Right ventricle myocardium inferior (tissue), 1 donor: ENCODE measurements at places on chromosomes 6 and 20.

DNA sequence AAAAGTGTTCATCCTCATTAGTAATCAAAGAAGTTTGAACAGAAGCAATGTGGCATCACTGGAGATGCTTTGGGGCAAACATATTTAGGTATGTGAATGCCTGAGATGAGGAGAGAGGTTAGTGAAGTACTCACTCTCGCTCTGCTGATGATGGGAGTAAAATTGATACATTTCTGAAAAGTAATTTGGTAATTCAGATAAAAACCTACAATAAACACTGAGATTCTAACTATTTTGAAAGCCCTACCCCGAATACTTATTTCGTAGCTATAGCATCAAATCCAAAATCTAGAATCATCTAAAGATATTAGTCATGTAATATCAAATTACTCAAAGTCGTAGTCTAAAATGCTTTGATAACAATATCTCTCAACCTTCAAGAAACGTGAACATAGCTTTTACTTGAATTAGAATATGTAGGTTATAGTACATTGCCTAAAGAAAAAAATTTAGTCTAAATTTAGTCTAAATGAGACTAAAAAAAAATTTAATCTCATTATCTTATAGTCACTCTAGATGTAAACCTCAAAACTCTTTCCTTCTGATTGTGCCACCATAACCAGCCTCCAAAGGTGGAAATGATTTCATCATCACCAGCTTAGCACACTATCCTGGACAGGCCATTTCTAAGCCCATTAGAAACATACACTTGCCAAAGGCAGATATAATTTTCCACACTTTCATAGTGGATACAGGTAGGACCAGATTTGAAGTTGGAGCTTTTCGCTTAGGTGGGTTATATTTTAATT, 232.5 kb upstream of the TAB2 start:
- no peak for DNase-seq

DNA sequence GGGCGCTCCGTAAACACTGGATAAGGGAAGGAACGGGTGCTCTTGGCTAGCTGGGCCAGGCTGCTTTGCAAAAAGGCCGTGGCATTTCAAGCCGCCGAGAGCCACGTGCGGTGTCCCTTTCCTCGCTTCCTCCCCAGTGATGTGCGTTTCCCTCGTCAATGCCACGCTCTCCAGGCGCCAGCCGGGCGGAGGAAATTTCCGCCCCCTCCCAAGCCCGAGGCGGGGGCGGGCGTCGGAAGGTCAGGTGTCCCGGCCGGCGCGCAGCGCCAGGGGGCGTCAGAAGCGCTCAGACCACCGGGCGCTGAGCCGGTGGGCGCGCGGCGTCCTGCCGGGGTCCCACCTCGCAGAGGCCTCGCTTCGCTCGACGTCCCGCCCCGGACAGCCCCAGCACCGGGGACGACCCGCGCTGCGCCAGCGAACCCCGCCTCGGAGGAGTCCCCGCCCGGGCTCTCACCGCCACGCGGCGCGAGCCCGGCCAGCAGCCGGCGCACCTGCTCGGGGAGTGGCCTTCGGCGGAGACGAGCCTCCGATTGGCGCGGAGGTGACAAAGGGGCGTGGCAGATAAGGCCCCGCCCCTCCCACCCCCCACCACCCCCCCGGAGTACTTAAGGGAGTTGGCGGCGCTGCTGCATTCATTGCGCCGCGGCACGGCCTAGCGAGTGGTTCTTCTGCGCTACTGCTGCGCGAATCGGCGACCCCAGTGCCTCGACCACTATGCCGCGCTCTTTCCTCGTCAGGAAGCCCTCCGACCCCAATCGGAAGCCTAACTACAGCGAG, at the start of gene SNAI1:
Gene SNAI1, plus strand, starts transcription at position 635 of the 777 bp plus-strand sequence. Its CDS starts 80 bp downstream, at position 715.
- DNase-seq, result peak; percentile 89

DNA sequence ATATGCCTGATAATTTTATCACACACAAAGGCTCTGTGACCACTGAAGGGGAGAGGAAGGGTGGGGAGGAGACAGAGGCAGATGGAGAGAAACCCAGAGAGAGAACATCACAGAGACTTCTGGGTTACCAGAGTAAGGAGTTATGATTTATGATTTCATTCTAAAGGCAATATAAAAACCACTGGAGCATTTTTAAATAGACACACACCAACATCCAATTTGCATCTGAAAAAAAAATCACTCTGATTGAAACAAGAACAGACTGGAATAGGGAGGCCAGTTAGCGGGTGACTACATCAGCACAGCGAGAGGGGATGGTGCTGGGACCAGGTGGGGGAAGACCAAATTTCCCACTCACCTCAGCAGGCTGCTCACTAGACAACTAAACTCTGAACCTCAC, 104.8 kb downstream of the AGPAT4 start:
- DNase-seq, result no peak

DNA sequence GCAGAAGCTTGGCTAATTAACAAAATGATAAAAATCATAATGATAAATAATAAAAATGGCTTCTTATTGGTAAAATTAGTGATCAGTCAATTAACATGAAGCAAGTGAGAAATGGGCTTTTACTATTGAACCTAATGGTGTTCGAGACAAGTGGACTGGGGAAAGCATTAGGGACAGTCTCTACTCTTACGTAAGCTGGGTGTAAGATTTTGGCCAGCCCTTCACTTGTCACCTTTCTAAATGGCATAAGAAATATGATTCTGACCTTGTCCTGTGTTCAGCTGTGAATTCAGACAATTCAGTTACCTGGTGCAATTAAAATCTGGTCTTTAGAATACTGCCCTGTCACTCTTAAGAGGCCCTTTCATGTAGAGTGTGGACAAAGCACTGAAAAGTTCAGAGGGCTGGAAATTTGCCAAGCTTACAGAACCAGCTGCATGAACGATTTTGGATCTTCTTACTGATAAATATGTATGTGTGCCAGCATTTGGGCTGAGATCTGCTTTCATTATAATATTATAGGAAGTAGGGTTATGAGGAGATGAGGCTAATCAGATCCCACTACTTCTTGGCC, 115.9 kb downstream of the QRSL1 start:
- no peak for DNase-seq

DNA sequence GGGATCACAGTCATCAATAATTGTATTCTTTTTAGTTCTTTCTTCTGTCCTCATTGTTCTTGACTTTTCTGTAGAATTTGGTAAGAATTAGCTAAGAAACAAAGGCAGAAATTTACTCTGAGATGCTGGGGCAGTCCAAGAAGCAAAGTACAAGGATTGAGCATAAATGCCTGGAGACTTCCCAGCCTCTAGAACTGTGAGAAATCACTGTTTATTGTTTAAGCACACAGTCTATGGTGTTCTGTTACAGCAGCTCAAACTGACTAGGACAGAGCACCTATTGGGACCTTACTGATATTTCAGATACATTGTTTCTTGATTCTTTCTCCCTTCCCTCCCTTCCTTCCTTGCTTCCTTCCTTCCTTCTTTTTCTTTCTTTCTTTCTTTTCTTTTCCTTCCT, 192.7 kb upstream of the SLC35B3 start:
- no peak for DNase-seq

- peak; percentile 97 for DNase-seq
Measured at GRCh38 chr6:108559097-108559883, 1.4 kb upstream of the FOXO3 start.

GRCh38 chr6:163001330-163001729, 273.6 kb downstream of the PACRG start:
- DNase-seq, result no peak

DNA sequence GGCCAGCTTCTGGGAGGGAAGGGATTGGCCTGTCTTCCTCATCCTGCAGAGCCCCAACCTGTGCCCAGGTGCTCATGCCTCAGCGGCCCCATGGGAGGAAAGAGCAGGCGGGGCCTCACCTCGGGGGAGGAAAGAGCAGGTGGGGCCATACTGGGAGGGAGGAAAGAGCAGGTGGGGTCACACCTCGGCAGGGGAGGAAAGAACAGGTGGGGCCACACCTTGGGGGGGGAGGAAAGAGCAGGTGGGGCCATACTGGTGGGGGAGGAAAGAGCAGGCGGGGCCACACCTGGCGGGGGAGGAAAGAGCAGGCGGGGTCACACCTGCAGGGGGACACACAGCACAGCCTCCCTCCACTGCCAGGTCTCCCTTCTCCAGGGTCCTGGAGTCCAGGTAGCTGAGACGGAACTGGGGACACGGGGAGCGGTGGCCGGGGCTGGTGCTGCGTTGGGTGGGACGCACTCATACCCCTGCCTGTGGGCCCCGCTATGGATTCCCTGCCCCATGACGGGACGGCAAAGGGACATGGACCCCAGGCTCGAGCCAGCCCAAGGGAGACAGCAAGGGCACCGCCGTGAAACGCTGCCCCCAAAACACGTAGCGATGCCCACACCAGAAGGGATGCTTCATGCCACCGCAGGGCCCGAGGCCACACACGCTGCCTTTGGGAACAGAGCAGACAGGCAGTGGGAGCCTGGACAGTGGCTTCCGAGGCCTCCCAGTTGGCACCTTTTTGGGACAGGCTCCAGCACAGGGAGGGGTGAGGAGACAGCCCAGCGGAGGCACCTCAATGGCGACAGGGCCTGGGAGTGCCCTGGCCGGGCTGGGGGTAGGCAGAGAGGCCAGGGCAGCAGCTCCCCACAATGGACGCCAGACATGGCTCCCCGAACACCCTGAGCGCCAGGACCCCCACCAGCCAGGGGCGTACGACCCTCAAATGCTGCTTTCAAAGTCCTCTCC, 43.3 kb upstream of the CHRNA4 start:
- no peak for DNase-seq

DNA sequence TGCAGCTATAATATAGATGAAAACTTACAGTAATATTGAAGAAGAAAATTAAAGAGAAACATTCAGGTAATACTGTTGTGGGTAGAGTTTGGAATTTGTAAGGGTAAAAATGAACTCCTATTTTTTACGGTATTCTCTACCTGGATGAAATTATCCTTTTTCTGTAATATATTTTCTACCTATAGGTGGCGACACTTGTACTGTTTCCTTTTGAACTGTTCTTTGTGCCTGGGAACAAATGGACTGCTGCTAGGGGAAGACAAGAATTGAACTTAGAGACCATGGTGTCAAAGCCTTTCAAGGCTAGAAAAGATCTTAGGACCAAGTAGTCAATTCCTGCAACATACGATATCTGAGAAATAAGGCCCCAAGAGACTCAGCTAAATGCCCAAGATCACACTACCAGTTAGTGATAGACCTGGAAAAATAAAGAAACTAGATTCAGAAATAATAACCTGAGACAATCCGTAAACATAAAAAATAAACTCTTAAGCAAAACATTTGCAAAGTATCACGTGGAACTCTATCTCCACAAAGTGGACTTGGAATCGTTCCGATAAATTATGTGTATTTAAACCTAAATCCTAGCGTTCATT, 383.8 kb downstream of the TFAP2A start:
- DNase-seq, result no peak

DNA sequence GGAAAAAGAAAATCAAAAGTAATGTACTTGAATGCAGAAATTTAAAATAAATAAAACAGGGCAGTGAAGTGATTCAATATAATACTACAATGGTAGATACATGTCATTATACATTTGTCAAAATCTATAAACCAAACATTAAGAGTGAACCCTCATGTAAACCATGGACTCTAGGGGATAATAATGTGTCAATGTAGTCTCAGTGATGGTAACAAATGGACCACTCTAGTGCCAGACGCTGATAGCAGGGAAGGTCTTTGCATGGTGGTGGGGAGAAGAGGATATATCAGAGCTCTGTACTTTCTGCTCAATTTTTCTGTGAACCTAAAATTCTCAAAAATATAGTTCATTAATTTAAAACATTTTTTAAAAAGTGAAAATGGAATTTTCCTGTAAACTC, 19.8 kb upstream of the STXBP5 start:
- no peak for DNase-seq

DNA sequence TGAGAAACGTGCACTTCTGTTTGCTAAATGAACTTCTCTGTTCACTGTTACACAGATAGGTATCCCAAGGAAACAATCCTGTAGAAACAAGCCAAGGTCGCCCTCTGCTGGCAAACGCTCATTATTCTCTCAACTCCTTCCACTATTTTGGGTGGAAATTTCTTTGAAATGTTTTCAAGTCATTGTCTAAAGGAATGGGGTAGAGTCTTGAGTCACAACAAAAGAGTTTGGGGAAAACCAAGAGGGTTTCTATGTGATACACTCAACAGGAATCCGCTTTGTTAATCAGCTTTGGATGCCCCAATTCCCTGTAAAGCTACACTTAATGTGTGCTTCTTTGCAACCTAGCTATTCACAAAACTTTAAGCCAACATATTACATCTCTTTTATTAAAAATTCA, 4.6 kb upstream of the RAE1 start:
- DNase-seq, result peak; percentile 83

DNA sequence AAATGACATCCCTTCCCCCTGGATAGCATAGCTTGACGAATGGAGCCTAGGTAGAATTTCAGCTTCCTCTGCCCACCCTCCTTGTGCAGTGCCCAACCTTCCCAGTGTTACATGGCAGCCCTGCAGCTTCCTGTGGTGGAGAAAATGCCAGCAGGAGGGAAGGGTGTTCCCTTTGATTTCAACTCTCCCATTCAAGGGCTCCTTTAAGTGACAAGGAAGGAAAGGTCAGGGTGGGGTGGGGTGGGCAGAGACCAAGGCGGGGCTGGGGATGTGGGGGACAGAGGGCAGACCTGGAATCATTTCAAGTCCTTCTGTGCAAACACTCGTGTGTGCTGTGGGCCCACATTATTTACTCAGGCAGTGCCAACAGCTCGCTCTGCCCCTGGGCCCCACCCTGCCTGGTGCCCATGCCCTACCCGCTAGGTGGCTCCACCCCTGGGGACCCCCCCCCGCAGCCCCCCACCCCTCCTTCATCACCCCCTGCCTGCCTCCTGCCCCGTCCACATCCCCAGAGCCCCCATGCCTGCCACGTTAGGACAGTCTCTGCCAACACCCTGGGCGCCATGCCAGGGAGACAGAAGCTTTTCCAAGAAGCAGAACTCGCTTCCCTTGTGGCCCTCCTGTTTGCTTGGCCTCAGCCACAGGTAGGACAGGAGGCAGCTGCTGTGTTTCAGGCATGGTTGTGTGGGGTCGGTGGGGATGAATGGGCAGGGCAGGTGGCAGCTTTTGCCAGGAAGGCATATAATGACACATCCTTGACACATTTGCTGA, 9.4 kb downstream of the SPDEF start:
- no peak for DNase-seq

DNA sequence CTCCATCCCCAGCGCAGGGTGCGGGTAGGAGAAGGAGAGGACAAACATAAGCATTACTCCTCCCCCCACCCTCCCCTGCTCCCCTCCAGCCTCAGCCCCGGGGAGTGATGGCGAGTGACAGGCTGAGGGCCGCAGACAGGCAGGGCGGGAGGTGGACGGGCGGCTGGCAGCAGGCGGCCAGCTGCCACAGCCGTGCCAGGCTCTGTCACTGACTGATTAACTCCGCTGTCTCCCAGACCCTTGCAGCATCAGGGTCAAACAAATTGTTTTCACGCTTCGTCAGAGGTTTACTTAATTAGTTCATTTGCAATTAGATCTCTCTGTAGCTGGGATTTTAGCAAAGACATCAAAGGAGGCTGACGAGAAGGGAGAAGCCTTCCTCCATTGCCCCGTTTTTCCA, 41.9 kb downstream of the FOXP4 start:
- DNase-seq, result peak; percentile 28

GRCh38 chr20:57652606-57653545, 32.6 kb upstream of the ZBP1 start:
- peak; percentile 59 for DNase-seq

DNA sequence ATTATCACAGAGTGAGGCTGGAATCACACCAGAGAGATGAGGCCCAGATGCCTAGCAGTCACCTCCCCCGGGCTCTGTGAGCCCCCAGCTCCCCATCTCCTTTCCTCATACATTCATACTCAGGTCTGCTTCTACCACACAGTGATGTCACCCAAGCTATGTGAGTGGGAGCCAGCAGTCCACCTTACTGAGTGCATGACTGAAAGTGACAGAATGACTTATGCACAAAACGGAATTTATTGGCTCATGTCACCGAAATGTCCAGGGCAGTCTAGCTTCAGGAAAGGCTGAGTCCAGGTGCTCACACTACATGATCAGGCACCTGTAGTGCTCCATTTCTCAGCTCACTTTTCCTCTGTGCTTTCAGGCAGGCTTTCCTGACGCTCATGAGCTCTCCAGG, 36.7 kb upstream of the CCN6 start:
- no peak for DNase-seq
